Muscle of leg (tissue), 16 donors: ENCODE measurements at places on chromosomes 3 and 15.

DNA sequence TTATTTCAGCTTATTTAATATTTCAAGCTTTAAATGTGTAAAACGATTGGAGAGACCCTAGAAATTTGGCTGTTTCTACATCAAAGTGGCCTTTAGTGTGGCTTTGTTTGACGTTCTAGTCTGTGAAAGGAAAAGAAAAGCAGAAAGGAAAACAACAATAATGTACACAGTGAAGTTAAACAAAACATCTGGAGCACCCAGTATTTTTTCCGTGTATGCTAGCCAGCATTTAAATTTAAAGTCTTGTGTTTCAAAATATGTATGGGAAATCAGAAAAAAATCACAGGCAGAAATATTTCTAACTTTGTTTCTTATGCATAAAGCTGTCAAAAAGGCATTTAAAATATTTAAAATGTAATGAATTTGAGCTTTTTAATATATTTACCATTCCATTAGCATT, 218.1 kb downstream of the NAALADL2 start:
- peak; percentile 75 for DNase-seq

DNA sequence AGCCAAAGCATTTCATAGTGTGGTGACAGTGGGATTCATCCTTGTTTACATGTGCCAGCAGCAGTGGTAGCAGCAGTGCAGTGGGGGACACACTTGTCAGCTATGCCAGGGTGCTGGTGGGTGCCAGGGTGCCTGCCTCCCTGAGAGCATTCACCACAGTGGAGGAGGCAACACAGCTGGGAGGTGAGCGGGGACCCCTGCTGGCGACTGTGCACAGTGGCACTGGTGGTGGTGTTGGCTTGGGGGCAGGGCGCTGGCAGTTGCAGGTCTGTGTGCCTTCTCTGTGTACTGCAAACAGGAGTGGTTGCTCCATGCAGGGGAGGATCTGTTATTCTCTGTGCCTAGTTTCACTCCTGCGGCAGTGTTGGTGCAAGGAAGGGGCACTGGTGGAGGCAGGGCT, 41.2 kb downstream of the CEP63 start:
- DNase-seq: no peak

DNA sequence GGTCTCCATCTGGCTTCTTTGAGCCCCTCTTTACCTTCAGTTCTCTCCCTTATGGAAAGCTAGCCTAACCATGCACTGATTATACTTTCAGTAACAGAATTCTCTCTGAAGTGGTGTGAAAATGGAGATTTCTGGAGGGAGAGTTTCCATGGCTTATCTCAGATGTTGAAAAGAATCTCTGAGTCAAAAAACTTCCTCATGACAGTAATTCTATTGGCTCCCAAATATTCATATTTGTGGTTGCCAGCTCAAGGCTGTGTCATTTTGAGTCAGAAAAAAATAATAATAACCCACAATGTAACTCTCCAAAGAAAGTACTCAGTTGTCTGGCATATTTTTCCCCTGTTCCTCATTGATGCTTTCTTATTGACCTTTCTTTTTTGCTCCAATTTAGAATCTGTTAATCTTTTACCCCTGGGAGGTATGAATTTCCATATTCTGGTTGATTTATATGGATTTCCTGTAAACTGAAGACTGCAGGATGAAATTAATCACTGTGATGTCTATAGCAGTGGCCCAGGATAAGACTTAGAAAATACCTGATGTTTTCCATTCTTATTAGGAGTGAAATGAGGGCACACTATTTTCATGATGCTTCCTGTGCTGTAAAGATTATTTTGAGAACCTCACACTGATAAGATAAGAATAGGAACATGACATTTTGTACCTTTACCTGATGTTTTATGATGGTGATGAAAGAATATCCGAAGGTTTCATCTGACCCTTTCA, 149.5 kb upstream of the EPHA3 start:
- peak; percentile 29 for DNase-seq

- no peak for DNase-seq
These were observed 74.3 kb downstream of the SIDT1 start for GRCh38 chr3:113606539-113607218.

DNA sequence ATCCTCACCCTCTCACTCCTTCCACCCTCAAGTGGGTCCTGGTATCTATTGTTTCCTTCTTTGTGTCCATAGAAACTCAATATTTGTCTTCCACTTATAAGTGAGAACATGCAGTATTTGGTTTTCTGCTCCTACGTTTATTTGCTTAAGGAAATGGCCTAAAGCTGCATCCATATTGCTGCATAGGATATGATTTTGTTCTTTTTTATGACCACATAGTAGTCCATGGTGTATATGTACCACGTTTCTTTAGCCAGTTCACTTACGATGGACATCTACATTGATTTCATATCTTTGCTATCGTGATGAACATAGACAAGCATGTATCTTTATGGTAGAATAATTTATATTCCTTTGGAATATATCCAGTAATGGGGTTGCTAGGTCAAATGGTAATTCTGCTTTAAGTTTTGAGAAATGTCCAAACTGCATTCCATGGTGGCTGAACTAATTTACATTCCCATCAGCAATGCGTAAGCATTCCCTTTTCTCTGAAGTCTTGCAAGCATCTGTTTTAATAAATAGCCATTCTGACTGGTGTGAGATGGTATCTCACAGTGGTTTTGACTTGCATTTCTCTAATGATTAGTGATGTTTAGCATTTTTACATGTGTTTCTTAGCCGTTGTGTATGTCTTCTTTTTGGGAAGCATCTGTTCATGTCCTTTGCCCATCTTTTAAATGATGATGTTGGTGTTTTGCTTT, 650.2 kb downstream of the ZNF385D start:
- DNase-seq: no peak

- DNase-seq: peak; percentile 3
These were observed 113.4 kb upstream of the MRPS22 start for GRCh38 chr3:139230391-139230790.

DNA sequence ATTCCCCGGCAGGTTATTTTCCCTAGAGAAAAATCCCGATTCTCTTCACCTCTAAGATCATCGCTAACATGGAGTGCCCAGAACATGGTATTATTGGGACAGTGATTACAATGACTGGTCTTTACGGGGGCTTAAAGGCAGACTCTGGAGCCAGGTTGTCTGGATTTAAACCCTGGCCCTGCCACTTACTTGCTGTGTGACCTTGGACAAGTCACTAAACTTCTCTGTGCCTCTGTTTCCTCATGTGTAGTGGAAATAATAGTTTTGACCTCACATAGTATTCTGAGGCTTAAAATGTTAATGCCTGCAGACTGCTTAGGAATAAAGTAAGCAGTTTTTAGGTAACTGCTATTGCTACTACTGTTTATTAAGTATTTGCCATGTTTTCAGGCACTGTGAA, 4.4 kb downstream of the PLA2G4D start:
- no peak for DNase-seq

DNA sequence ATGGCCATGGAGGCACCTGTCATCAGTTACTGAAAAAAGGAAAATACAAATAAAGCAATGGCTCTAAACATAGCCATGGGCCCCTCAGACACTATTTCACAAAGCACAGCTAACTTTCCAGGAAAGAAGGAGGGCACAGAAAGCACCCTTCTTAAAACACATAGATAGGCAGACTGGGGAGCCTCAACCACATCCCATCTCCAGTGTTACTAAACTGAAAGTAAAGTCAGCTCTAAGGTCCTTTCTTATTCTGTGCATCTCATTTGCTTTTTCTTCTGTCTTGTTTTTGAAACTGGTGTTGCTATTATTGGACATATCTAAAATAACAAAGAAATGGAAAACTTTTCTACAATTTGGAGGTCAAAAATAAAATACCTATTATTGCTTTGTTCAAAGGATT, 48.2 kb upstream of the STAC start:
- no peak for DNase-seq

DNA sequence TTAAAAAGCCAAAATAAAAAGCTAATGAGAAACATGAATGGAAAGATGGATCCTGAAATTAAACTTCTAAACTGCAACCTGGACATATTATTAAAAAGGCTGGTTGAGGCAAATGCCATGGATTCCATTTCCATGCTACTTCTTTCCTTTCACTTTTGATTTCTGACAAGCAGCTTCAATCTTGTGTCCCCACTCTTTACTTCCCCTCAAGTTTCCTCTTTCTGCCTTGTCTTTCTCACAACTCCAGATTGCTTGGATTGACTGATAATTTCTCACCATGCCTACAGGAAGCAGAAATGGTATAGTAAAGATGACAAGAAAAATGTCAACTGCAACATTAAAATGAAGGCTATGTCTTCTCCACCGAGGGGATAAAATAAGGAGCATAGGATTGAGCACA, 1136.7 kb downstream of the TUSC7 start:
- DNase-seq: no peak

GRCh38 chr3:111768571-111769100, 90.4 kb upstream of the PHLDB2 start:
- DNase-seq: no peak

DNA sequence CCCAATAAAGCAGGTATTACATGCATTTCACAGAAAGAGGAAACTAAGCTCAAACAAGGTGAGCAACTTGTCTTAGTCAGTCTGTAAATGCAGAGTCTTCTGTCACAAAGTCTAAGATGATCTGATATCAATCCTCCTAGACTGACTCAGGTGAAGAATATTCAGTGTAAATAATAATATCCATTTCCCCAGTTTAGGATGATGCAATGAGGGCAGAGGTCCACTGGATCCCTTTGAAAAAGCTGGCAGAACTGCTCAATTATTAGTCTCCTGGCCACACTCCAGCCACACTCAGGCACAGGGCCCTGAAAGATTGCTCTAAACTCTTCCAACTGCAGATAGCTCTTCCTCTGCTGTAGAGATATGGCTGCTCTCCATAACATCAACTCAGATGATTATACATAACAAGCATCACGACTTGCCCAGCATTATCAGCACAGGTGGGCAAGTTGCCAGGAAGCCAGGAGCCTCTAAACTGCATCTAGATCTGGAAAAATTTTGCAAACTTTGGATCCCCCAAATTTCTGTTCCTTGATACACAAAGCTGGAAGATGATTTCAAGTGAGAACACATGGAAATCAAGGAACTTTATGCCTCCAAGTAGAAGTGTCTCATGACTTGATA, 129.8 kb upstream of the CPNE4 start:
- DNase-seq: no peak

DNA sequence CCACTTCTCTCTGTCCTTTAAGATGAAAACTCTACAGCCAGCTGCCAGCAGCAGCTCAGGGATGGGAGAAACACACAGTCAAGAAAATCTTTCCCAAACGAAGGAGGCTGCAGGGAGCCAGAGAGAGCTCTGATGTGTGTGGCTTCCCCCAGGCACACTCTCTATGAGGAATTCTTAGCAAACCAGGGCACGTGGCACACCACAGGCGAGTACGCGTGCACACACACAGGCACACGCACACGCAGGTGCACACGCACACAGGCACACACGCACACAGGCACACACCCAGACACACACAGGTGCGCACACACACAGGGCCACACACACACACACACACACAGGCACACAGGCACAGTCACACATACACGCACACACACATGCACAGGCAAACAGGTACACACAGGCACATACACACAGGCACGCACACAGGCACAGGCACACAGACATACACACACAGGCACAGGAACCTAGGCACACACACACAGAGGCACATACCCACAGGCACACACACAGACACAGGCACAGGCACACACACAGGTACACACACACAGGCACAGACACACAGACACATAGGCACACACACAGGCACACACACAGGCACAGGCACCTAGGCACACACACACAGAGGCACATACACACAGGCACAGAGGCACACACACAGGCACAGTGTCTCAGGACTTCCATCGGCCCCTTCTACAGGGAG, 91.5 kb upstream of the ATP2B2 start:
- no peak for DNase-seq

GRCh38 chr3:93910097-93910496, 63.6 kb downstream of the PROS1 start:
- DNase-seq: no peak

DNA sequence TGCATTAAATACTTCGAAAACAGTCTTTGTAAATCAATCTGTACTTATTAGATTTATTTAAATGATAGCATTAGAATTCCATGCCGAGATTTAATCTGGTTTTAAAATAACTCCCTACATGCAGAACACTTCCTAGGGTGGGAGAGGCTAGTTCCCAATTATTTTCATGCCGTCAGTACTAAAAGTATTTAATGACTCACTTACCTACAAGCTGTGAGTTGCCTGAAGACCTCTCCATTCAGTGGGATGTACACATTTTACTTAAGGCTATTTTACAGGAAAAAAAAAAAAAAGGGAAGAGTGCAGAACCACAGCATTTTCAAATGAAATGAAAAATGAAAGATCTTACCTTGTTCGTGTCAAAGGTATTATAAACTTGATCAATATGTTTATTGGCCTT, 469 bp downstream of the GUCA1C start:
- DNase-seq: no peak

- DNase-seq: peak; percentile 73
These were observed 228.8 kb upstream of the BHLHE40 start for GRCh38 chr3:4750306-4750968.

DNA sequence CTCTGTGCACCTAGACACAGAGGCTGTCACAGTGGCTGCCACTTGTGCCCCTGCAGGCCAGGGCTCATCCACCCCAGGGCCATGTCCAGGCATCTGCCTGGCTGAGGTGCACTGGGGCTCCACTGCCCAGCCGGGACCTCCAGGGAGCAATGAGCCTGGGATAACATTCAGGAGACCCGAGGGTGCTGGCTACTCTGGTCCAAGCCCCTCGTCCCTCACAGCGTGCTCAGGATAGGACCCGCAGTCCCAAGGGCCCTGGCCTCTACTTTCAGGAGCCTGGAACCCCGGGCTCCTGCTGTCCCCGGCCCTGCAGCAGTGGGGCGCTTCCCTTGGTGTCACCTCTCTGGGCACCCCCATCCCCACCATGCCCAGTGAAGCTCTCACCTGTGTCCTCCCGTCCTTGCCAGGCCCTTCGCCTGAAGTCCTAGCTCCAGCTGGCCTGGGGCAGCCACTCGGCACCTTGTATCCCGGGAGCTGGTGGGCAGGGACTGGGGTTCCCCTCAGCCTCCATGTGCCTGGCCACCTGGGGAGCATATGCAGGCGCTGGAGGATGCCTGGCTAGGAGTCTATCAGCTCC, 157.8 kb downstream of the NSMCE3 start:
- no peak for DNase-seq

- DNase-seq: no peak
These were observed 4.0 kb downstream of the ATP10A start for GRCh38 chr15:25858952-25859760.

- no peak for DNase-seq
These were observed 44.1 kb downstream of the CD86 start for GRCh38 chr3:122099255-122099654.

- no peak for DNase-seq
These were observed 14.1 kb downstream of the SOX2 start for GRCh38 chr3:181725830-181726229.

- DNase-seq: no peak
These were observed 16.7 kb upstream of the CCDC174 start for GRCh38 chr3:14634763-14635400.

DNA sequence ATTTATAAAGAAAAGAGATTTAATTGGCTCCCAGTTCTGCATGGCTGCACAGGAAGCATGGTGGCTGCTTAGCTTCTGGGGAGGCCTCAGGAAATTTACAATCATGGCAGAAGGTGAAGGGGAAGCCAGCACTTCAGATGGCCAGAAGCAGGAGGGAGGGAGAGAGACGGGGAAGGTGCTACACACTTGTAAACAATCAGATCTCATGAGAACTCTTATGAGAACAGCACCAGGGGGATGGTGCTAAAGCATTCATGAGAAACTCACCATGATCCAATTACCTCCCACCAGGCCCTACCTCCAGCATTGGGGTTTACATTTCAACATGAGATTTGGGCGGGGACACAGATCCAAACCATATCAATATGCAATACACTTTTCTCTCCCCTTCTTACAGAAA, 73.7 kb downstream of the ECT2 start:
- no peak for DNase-seq

GRCh38 chr3:194240766-194241165, 104.8 kb downstream of the HES1 start:
- no peak for DNase-seq
